ENCODE measurements at places on chromosomes 11 and 22.
A peak's percentile ranks its signal among the peaks of the same experiment; 100 is the strongest.

DNA sequence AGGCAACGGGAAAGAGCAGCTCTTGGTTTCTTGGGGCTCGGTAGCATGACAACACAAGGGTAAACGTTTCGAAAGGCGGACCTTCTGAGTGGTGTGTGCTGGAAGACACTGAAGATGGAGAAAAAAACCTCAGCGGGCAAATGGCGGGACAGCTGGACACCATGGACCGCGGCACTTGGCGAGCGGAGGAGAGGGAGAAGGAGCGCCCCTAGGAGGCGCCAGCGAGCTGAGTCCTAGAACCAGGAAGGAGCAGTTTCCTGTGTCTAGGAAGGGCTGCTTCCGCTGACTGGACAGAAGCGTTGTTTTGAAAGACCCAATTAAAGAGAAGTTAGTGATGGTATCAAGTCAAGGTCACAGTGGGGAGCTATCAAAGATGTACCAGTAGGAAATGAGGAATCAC lies 44.0 kb upstream of the OPCML start:
- no peak for DNase-seq

DNA sequence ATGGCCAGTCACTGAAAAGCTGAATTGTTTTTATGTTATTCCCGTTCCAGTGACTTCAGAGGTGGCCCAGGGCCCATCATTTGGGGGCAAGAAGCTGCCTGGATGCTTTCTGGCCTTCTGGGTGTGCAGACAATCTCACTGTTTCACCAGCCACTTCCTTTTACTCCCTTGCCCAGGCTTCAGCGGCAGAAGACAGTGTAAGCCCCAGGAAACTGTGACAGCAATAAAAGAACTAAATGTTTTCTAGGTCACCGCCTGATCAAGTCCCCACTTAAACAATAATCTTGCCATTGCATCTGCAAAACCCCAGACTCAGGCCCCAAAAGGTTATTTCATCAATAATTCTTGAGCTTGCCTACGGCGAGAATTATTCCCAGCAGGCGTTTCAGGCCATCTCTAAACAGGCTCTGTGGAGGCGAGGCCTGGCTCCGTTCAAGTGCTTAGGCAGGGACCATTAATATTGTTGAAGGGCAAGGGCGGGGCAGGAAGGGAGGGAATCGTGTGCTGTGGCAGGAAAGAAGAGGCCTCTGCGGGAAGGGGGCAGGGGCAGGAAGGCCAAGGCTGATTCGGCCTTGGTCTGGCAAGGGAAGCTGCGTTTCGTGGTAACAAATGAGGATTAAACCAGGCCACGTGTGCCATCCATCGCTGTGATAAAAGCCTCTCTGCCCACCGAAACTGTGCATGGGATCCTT lies 252.3 kb downstream of the KIRREL3 start:
- peak; percentile 79 for DNase-seq

DNA sequence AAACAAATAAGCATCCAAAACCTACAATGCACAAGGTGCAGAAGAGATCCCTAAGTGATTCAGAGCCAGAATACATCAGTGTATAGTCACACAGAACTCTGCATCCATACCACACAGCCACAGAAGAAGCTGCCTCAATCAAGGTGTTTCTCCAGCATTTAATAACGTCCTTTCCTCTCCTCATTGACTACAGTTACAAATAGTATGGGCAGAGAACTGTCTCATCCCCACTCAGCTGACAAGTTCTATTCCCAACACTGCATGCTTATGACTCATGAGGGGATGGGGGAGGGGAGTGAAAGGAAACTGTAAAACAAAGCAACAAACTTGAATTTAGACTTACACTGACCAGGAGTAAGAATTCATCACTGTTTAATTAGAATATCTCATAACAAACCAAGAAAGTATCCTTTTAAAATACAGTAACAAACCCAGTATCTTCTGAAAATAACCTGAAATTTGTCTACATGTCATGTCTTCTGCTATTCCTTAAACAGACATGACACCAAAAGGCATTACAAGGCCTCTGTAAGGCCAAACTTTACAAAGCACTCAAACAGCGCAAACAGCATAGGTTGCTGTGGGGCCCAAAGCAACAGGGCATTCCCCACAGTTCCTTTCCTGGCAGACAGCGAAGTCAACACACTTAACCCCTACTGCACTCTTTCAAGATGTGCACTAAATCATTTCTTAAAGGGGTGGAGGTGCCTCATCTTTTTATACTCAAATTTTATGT lies 29.3 kb downstream of the CELF1 start:
- DNase-seq = no peak

- DNase-seq = no peak
Measured at GRCh38 chr22:48714231-48714630, 1113.4 kb downstream of the BRD1 start.

DNA sequence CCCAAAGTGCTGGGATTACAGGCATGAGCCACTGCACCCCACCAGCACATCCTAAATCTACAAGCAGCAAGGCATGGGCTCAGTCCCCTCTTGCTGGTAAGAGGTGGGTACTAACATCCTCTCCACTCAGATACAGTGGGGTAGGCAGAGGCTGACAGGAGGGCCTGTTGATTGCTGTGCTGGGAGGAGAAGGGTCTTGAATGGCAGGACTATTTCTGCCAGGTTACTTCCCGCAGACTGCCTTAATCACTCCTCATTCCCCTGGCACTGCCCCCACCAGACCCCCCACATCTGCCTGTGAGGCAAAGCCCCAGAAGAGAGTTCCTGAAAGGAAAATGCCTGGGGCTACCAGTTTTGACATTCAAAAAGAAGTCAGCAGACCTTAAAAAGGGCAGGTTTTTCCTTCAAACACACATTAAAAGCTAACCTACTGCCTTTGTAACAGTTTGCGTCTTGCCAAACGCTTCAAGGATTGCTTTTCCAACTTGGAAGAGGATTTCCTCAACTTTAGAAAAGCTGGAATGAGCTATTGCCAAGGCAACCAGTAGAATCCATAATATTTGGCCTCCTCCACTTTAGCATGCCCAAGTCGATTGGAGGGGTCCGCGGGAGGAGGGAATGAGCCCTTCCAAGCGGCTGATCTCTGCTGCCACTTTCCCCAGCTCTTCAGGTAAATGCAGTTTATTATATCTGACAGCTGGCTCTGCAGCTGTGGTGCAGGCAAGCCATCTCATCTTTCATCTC lies 62.0 kb downstream of the FDX1 start:
- DNase-seq = no peak

DNA sequence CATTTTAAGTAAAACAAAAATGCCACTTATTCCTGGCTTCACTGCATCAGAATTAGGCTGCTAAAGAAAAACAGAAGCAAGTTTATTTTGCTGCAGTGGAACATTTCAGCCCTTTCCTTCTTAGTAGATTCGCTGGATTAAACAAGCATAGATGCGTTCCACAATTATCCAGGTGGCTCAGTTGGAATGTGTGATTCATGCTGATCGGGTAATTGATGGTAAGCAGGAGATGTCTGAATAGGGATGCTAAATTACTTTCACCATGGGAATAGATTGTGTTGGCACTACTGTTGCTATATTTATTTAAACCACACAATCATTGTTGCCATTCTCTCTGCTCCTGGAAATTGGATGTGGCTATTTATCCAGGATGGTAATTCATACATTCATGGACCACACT lies 440.1 kb upstream of the DDI1 start:
- DNase-seq = peak; percentile 86

DNA sequence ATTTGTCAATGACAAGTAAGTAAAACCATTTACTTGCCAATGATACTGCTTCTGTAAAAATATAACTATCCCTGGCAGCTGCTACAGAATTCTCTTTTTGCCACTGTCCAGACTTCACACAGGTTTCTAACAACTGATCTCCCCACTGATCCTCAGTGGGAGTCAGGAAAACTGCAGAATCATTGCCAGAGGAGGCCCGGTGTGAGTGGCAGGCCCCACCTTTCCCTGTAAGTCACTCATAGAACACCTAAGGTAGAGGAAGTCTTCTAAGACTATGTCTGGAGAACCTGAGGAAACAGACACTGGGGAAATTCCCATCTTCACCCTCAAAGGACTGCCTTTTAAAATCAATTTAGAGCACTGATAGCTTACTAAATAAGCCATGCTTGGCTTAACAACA lies 66.3 kb downstream of the ZC3H12C start:
- no peak for DNase-seq

DNA sequence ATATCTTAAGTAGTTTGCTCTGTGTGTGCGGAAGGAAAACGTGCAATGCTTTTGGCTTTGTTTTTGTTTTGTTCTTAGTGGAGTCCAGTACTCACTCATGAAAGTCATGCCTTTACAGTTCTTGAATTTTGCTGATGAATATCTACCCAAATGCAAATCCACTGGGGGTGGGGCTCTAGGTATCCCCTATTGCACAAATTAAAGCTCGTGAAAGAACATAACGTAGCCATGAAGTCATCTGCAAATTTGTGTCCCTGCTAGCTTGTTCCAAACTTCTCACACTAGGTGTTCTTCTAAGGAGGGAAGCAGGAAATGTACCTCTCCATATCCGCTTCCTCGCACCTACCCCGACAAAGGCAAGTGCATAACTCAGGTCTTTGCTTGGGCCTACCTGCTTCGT lies 118.9 kb downstream of the MICAL3 start:
- DNase-seq = no peak

- no peak for DNase-seq
Measured at GRCh38 chr11:75563501-75563977, 1.5 kb downstream of the SERPINH1 start.

- DNase-seq = no peak
Measured at GRCh38 chr22:23781065-23781464, 5.7 kb upstream of the SMARCB1 start.

- no peak for DNase-seq
Measured at GRCh38 chr11:38824573-38824972, 2226.5 kb upstream of the RAG2 start.

DNA sequence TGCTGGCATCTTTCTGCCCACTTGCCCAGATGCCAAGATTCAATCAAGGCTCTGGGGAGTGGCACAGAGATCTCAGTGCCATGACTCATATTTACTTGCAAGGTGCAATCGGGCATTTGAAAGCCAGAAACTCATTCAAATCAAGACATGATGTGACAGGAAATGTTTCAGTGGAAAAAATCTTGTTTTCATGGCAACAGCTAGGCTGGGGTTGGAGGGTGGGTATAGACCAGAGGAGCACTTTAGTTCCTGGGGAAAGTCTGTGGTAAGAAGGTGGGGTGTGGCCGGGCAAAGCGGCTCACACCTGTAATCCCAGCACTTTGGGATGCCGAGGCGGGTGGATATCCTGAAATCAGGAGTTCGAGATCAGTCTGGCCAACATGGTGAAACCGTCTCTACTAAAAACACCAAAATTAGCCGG lies 1.2 kb downstream of the MAJIN start:
- no peak for DNase-seq

DNA sequence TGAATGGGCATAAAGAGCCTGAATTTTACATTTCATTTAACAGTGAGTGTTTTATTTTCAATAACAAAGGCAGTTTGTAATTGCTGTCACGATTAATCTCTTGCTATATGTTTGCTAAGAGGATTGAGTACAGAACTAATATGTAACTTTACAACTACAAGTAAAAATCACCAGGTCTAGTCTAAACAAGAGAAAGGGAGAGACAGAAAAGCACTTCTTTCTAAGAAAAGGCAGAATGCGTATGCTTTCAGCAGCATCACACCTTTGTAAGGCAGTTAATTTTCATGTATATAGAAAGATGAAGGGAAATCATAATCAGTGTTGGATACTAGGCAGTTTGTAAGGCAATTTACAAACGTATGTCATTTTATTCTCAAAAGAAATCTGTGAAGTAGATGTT lies 169.8 kb downstream of the NELL1 start:
- peak; percentile 47 for DNase-seq

DNA sequence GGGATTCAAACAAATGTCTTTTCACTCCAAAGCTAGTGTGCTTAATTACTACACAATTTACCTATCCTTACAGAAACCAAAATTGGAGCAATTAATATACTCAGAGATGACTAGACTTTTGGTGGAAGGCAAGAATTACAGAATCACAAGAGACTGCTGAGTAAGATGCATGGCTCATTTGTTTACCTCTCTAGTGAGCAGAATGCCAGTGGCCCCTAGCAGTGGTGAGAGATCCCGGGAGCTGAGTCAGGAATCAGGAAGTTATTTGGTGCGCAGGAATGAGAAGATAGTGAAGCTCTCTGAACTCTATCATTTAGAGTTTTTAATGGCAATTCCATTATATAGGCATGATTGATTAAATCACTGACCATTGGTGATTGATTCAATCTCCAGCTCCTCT lies 188.9 kb upstream of the SESN3 start:
- no peak for DNase-seq

- DNase-seq = no peak
Measured at GRCh38 chr22:27238935-27239510, 562.5 kb downstream of the MN1 start.

GRCh38 chr22:45144916-45145315 lies 18.8 kb upstream of the NUP50 start:
- DNase-seq = no peak

DNA sequence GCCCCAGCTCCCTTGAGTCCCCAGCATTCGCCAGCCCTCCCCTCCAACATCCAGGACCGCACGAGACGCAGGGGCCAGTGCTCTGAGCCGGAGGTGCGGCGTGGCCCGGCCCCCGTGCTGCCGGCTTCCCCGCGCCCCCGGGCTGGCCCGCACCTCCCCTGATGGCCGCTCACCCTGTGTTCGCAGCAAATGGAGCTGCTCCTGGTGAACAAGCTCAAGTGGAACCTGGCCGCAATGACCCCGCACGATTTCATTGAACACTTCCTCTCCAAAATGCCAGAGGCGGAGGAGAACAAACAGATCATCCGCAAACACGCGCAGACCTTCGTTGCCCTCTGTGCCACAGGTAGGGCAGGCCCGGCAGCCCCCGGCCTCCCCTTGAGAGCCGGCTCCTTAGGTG lies 2.7 kb downstream of the CCND1 start:
- DNase-seq = no peak

DNA sequence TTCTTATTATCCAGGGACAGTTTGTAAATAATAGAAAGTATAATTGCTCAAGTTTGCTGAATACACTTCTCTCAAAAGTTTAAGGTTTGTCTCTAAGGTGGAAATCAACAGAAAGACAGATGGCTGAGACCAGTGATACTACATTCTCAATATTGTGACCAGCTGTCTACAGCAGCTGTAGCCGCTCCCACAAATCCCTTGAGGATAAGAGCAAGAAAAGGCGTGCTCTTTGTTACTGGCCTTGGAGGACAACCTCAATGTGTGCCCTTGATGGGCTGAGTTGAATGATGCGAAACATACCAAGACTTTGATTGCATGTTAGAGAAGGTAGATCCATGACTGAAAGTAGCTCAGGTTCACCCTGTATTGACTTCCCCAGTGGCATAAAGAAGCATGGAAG lies 6.1 kb downstream of the OR6M1 start:
- DNase-seq = no peak

All from NCI-H748 treated with DMSO at 0.1 percent for 48 hours (cell line).